ENCODE measurements at places on chromosomes 5 and 9.

DNA sequence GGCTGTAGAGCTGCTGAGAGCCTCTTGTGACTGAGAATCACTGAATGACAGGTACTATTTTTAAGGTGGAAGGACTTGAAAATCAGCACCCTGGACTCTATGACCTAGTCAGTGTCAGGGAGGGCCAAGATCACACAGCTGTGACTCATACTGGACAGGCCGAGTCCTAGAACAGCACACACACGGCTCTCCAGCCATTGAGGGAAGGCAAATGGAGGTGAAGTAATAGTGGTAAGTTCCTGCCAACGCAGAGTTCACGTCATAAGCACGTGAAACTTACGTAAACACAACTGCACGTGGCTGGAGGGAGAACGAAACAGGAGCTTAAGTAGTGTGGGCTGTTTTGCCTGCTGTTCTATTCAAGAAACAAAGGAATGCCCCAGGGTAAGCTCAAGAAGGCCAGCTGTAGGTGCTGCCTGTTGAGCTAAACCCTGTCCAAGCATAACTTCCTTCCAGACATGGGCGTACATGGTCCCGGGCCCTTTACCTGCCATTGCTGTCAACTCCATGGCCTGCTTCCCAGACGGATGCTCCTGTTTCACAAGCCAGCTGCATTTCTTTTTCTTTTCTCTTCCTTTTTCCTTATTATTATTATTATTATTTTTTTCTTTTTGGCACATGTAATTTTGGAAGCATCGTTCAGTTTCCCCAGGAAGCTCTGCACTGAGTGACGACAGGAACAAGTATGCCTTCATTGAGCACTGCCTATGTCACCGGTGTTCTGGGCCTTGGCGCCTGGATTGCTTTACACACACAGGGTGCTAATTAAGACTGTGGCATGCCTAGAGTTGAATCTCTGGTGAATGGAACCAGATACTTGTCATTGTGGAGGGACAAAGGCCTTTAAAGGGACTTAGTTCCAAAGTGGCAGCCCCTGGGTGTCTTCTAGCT is 10.2 kb upstream of the LCP2 start:
- peak; percentile 86 for DNase-seq

DNA sequence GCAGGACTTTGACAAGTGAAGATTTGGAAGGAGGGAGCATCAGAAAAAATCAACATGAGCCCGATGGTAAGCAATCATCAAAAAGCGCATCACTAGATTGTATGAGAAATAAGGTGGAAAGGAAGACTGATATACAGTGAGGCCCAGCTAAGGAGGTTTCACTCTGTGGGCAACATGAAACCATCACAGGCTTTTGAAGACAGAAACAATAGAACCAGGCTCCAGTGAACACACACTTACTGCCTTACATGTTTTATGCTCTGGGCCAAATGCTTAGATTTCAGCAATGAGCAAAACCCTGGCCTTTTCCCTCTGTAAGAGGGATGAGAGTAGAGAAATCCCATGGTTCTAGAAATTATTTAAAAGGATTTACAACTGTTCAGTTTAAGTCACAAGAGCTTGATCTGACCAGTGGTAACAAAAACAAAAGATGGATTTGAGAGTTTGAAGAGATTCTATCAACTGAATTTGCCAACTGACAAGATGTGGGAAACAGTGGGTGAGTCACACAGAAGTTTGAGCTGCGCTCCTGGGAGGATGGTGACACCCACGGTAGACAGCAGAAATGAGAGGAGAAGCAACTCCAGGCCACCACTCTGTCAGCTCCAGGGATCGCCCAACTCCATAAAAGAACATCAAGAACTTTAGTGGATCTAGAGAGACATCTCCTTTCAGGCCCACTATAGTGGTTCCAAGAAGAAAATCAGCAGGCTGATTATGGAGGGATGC is 261.8 kb downstream of the MCTP1 start:
- peak; percentile 1 for DNase-seq

DNA sequence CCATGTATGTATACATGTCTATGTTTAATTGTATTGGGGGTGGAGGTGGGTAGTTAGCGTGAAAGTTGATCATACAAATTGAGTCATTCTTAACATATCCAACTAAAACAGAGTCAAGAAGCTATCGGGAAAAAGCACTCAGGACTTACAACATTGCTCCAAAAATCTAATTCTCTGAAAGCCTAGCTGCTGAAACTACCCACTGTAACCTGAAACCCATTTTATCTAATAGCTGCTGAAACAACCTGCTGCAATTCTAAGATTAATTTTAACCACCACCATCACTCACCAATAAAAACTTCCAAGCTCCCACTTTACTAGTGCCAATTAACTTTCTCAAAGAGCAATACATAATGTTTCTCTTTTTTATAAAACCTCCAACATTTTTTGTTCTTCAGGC is 32.2 kb downstream of the KCNV2 start:
- no peak for DNase-seq

GRCh38 chr5:149299451-149300054 is 27.9 kb downstream of the AFAP1L1 start:
- no peak for DNase-seq

DNA sequence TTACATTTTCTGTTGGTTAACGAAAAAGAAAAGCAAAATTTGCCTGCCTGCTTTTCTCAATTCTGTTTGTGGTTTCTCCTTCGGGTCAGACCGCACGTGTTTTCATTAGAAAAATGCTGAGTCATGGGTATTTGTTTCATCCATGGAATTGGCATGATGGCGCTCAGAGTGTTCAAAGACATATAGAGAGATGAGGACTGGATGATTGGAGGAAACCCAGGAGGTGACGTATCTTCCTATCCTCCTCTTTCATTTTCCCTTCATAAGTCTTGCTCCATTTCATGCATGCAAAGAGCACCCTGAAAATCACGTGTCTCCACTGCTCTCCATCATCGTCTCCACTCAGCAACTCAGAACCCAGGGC is 353.8 kb upstream of the WWC1 start:
- DNase-seq: no peak

DNA sequence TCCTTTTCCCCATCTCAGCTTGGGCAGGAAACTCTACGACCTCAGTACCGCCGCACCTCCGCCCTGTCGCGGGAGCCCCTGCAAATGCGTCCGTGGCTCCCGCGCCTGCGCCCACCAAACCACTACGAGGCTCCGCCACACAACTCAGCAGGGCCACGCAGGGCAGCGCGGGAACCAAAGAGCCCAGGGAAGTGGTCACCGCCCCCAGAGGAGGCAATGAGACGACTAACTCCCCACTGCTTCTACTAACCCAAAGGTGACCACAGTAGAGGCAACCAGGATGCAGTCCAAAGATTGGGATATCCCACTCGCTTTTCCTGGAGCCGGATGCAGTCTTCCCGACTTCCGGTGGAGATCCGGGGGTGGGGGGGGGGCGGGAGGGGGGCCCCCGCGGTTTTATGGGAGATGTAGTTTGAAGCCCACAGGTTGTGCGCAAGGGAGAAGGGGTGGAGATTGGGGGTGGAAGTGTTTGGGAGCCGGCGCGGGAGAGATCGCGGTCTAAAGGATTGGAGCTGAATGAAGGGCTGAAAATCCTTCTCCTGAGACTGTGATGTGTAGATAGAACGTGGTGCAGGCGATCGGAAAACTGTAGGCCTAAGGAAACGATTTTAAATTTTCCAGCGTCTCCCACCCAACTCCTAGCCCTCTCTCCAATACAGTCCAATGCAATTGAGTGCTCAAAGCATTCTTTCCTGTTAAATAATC is at the start of gene NUDT12:
Gene NUDT12, minus strand, starts transcription at position 337 of the 705 bp plus-strand sequence. CDS start 2,541 bp downstream, outside the sequence.
- DNase-seq: peak; percentile 63

- peak; percentile 27 for DNase-seq
Measured at GRCh38 chr5:79702606-79703380, 13.2 kb downstream of the CMYA5 start.

GRCh38 chr5:9765419-9766140 is 135.4 kb upstream of the TAS2R1 start:
- DNase-seq: no peak

DNA sequence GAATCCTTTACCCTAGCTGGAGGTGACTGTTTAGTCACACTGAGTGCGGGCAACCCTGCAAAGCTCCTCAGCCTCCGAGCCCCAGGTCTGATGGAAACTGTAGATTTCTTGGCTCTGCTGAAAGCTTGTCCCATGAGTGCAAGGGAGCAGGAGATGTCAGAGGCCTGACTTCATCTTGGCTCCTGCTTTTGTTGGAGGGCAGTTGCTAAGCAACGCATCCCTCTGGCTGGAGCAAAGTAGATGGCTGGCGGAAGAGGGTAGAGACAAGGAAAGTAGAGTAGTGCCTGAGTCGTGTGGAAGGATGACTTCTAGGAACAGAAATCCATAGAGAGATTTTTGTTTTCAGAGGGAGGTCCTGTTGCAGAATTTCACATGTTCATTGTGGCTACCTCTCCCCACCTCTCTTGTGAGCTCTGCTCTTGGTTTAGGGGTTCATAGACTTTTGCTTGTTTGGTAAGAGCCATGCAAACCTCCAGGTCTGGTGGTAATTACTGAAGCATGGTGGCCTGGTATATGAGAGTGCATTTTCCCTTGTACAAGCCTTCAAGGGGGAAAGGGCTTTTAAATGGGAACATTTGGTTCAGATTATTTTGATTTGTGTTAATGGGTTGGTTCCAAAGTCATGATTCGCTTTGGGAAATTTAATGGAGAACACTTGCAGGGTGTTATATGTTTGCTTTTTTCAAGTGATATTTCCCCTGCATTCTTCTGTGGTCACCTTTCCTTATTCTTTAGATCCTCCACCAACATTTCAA is 71.5 kb downstream of the ARHGAP26 start:
- DNase-seq: no peak

DNA sequence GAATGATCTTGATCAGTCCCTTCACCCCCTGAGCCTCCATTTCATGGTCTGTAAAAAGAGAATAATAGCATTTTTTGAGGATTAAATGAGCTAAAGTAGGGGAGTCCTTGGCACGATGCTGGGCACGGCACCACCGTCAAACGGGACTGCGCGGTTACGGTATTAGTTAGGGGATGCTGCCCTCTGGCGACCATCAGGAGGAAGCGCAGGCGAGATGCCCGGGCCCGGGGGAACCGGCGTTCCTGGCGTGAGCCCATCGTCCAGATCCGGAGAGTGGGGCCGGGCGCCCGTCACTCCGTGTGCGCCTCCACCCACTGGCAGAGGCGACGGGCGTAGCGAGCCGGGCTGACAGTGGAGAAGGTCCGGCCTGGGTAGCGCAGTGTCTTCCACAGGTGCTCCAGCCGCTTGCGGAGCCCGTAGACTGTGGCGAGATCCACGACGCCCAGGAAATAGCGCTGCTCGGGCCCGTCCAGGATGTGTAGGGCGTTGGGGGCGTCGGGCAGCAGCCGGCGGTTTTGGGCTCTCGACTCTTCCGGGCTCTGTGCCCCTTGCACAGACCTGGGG is 4.8 kb upstream of the ST6GALNAC4 start:
- peak; percentile 51 for DNase-seq

GRCh38 chr5:28077291-28078240 is 1039.2 kb upstream of the CDH9 start:
- DNase-seq: no peak

DNA sequence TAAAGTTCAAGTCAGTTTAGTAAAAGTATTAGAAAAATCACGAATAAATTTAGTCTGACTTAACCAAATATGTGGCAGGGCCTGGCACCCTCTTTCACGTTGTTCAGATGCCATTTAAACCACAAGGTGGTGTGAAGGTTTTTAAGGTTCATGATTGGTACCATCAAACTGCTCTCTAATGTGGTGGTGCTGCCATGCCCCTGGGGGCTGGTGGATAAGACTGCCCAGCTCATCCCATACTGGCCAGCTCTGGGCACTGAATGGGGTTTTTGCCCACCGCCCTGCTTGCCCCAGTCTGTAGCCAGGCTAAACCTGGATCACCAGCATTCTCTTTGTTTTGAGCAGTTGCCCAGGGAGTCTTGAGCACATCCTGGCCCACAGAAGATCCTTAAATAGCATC is 159.3 kb downstream of the GABBR2 start:
- DNase-seq: no peak

DNA sequence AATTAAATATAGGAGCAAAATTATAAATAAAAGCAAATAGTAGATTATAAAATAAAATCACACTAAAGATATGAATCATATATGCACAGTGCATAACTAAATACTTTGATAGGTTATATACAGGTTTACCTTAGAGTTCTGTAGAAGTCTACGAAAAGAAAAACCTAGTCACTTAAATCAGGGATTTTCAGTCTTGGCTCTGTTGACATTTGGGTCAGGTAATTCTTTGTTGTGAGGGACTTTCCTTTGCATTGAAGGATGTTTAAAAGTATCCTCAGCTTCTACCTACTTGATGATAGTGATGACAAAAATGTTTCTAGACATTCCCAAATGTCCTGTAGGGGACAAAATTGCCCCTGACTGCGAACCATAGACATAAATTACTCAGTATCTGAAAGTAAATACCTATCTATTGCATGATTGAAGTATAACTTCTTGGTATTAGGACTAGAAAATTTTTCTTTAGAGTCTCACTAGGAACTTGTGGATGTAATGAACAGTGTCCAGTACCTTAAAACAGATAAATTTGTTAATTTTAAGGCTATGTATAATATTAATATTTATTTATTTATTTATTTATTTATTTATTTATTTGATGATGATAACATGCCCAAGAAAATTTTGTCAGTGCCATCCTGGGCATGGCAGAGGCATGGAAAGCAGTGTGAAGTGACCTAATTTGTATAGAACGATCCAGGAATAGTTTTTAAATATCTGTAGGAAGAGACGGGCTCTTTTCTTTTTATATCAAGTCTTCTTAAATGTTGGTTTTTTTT is 44.0 kb upstream of the LRRC70 start:
- DNase-seq: no peak

- DNase-seq: peak; percentile 5
Measured at GRCh38 chr5:174097486-174098185, 52.1 kb downstream of the NSG2 start.

DNA sequence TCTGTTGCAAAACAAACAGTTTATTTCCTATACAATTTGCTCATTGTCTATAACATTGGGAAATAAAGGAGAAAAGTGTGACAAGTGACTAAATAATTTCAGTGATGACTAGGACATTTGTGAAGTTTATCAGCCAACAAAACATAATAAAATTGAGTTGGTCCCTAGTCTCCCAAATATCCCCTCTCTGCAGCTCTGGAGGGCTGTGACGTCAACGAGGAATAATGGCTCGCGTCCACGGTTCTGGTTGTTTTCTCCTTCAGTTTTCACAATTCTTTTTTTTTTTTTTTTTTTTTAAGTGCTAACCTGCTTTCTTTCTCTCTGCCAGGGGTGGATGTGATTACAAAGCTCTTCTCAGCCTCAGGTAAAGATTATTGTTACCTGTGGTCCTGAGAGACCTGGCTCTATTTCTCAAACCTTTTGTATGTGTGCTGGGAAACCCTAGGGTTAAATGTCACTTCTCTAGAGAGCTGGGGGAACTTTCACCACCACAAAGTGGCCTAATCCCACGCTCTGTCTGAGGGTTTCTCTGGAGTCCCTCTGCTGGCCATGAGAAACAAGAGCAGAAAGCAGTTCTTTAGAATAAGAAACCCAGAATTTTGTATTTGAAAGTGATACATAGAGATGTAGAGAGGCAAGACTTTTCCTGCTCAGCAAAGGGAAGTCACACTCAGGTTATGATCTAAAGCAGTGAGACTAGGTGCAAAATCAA is 36.2 kb upstream of the ANKRD55 start:
- DNase-seq: peak; percentile 40

- DNase-seq: no peak
Measured at GRCh38 chr5:54541823-54542783, 24.5 kb downstream of the SNX18 start.

- peak; percentile 40 for DNase-seq
Measured at GRCh38 chr5:122153230-122153629, 23.9 kb downstream of the ZNF474 start.
